ENCODE measurements at places on chromosomes 5 and 9.

GRCh38 chr5:173950829-173951228 is 38.1 kb upstream of the C5orf47 start:
- DNase-seq = no peak

DNA sequence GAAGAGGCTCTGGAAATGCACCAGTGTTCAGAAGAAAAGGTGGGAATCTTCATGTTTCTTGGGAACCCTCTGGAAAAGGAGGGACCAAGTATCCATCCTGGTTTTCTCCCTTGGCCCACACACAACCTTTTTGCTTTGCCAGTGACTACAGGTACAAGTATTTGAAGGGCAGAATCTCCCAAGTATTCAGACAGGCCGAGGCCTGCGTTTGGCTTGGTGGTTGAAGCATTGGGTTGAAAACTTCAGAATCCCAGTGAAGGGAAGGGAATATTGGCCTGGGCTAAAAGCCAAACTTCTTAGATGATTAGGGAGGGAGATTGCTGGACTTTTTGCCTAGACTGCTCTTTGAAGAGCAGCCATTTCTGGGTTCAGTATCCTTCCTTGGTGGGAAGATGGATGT is 71.9 kb downstream of the UBAP1 start:
- no peak for DNase-seq

DNA sequence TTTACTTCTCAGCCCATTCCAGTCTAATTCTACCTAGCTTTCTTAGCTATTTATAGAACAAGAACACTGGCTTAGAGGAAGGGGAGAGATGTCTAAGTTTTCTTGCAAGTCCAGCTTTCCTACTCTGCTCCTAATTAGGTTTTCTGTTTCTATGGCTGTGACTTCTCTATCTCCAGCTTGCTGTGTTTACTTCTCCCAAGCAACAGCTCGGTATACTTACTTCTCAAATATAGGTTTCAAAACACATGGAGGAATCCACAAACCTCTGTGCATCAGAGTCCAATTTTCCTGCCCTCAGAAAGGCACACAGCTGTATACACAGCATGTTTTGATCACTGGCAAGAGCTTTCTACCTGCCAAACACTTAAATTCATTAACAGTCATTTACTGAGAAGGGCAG is 17.4 kb upstream of the HMGCR start:
- no peak for DNase-seq

DNA sequence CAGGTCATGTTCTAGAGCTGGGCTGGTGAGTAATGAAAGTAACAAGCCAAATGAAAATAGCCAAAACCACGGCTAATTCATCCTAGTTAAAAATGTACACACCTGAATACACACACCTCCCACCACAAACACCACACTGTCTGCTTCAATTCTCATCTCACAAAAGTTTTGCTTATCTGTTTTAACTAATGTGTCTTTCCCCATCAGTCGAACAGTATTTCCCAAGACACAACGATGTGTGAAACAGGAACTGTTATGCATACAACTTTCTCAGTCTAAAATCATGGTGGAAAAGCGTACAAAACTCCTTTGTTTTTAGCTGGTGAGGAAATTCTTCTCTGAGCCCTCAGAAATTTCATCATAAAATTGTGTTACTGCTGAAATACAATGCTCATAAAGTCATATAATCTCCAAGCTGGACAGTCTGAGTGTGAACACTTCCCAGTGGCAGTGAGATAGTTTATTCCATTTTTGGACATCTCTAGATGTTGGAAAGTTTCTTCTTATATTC is 242.4 kb downstream of the EFNA5 start:
- no peak for DNase-seq

- peak; percentile 77 for DNase-seq
Measured at GRCh38 chr5:83955916-83956315, 235.3 kb upstream of the HAPLN1 start.

DNA sequence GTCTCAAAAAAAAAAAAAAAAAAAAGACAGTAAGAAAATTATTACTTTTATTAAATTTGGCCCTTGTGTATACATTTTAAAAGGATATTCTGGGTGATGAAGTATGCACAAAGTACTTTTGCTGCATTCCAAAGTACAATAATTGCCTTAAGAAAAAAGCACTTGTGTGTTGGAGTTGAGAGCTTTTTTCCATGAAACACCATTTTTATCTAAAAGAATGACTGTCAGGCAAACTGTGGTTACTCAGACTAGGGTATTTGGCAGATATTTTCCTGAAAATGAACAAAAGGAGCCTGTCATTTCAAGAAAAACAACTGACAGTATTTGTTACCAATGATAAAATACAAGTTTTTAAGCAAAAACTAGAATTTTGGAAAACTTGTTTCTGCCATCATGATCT is 84.3 kb upstream of the PTPN3 start:
- DNase-seq = no peak

GRCh38 chr5:154315196-154315595 is 124.7 kb downstream of the GALNT10 start:
- no peak for DNase-seq

DNA sequence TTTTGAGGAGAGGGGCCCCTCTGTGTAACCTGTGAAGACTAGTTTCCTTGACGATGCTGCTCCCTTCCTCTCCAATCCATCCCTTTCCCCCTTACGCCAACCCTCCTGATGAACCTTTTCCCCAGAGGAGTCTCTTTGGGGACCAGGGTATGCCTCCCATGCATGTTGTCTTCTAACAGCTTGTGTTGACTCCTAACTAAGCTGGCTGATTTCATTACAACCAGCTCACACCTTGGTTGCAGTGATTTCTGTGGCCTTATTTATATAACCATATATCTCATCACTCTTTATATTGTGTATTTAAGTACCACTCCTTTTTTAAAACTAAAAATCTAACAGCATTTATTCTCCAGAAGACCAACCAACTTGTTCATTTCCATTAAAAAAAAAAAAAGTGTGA is 42.5 kb downstream of the SFXN1 start:
- no peak for DNase-seq

GRCh38 chr5:17238521-17239041 is 21.1 kb downstream of the BASP1 start:
- DNase-seq = peak; percentile 82

GRCh38 chr5:40734986-40735385 is 20.8 kb downstream of the TTC33 start:
- DNase-seq = peak; percentile 74
